ENCODE measurements at places on chromosomes 7 and 10.
A peak's percentile ranks its signal among the peaks of the same experiment; 100 is the strongest.

DNA sequence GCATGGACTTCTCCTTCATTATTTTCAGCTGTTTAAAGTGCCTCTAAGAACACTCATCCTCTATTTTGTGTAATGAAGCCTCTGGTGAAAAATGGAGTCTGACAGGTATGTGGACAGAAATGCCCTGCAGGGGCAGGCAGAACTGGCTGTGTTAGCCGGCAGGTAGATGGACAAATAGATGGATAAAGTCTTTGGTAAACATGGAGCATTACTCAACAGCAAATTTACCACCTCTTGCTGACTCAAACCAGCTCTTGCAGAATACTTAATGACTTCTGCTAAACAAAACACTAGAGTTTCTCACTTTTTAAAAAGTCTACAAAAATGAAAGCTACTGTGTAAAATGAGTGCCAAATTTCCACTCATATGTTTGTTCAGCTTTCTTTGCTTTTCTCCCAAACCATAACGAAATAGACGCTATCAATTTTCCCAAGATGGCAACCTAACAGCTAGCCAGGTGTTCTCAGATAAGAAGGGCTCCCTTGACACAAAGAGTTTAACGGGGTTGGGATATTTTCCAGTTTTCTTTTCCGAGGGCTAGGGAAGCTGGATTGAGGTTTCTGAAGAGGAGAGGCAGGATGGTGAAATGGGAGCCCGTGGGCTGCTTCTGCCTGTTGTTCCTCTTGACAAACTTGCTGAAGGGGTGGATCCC lies 71.9 kb upstream of the HABP2 start:
- no peak for DNase-seq

DNA sequence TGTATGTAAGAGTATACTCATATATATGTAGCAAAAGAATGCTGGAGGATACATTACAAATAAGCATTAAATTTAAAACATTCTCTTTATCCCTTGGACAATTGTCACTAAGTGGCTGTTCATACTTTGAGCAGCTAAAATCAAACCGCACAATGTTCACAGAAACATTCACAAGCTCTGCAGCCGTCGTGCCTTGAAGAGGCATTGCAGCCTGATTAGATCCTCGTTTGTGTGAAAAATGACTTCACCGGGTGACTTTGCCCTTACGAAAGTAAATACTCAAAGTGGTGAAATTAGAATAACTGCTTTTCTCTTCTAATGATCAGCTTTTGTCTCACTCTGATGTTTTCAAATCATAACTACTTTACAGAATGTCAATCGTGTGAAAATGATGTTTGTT lies 319.0 kb downstream of the GFRA1 start:
- DNase-seq = no peak

DNA sequence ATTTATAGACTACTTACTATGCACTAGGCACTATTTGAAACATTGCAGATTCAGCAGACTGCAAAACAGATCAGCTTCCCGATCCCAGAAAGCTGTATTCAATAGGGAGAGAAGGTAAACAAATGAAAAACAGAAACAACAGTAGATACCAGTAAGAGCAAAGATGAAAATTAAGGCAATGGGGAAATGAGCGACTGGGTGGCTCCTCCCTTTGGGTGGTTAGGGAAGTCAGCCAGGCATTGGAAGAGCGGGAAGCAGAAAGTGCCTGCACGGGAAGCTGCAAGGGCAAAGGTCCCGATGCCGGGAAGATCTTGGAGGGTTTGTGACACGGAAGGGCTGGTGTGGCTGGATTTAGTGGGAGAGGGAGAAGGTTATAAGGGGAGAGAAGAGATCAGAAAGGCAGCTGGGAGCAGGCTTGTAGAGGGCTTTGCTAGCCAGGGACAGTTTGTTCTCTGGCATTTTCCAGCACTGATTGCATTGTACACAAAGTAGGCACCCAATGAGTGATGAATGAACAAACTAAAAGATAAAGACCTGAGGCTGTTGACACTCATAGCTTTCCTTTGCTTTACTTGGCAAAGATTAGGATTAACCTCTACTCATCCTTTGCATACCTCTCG lies 67.8 kb downstream of the NAMPT start:
- no peak for DNase-seq

DNA sequence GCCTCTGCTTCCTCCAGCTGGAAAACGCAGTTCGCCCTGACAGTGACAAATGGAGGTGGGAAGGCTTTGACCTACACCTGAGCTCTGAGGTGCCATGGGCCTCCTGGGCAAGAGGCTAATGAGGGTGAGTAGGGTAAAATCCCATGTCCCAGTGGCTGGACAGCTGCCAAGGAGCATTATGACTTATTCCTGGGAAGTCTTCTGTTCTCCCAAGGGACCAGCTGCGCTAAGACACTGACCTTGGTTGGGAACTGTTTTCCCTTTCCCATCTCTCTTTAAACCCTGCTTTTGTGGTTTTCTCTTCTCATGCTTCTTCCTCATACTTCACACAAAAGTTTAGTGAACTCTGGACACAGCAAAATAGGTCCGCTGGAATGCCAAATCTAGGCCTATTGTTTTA lies 72.6 kb downstream of the COPG2 start:
- no peak for DNase-seq

DNA sequence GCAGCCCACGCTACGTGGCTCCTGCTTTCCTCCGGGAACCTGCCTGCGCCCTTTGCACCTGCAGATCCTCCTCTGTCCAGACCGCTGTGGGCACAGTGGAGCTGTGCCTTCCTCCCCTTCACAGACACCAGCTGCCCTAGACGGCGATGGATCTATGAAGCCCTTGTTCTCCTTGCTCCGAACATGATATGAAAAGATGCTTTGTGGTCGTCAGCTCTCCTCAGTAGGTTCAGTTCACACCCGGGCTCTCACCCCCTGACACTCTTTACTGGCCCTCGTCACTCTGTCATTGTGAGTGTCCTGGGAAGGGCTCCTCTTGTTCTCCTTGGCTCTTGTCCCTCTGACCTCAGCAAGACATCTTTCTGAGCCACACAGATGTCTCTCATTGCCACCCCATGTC lies 4.2 kb downstream of the ZNF488 start:
- no peak for DNase-seq

DNA sequence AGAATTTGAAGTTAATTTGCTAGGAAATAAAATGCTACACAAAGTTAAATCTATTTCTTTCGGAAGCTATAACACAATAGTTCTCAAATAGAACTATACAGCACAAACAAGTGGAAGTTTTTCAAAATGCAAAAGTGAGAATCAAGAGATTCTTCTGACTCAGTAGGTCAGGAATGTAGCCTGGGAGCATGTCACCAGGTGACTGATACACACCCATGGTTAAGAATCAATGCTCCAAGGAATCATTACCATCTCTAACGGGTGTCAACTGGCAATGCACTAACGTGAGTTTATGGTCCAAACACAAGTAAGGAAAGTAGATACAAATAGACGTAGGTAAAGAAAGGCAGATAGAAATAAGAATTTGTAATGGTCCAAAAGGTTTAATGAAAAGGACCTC lies 170.5 kb downstream of the SRPK2 start:
- DNase-seq = no peak

DNA sequence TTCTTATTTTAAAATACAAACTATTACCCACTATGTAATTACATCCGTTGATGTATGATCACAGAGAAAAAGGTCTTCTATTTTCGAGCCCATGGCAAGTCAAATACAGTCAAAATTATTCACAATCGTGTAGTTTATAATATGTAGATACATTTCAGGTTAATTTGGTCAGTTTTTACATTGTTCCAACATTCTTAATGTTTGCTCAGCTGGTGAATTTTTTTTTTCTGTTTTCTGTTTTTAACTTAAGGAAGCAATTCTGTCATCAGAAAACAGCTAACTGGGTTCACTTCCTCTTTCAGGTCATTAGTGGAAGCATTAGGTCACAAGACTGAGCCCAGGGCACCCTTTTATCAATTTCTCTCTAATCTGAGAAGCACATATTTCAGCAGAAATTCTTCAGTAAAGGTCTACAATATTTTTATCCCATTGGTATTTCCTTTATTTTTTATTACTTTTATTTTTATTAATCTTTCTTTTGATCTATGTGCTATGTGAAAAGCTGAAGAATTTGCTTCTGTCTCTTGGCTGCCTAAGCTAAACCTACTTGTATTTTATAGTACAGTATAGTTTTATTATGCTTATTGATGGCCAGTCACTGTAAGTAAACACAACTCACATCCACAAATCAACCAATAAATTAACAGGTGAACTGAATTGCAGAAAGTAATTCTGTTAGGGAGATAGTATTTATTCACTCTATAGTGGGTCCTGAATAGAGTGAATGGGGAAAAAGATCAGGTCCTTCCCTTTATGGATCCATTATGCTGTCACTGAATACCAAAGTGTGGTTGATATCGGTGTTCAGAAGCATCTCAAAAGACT lies 84.6 kb downstream of the ICA1 start:
- no peak for DNase-seq

GRCh38 chr7:150420242-150420641 lies 30.2 kb upstream of the GIMAP8 start:
- DNase-seq = no peak

- DNase-seq = no peak
Measured at GRCh38 chr10:83909001-83909400, 230.3 kb upstream of the GHITM start.

DNA sequence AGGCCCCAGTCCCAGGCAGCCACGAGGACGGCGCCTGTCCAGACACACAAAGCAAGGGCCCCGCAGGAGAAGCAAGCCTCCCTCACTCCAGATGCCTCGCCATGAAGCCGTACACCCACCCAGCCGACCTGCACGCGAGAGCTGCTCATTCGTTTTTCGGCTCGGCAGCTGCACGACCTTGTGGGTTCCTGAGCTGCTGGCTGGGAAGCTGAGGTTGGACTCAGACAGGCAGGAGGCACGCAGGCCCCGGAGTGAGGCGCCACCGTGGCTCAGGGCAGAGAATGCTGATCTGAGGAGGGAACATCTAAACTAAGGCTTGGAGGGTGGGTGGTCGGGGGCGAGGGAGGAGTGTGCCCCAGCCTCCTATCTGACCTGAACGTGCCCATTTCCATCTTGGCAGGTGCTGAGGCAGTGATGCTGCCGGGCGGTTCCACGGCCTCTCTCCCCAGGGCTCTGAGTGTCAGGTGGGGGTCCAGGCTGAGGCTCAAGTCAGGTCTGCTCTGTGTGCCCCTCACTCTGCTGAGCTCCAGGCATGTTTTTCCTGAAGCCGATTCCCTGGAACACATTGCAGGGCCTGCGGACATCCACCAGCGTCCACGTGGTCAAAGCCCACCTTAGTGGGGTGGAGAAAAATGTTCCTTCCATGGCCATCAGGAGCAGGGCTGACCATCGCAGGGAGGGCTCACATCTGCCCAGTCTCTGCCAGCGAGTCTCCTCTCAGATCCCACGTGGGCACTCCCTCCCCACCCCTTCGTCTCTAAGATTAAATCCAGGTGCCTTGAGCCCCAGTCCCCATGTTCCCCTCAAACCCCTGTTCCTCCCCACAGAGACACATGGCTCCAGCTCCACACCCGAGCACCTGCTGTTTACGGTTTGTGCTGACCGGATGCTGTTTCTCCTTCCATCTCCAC lies 28.1 kb upstream of the FAM20C start:
- DNase-seq = no peak

- DNase-seq = no peak
Measured at GRCh38 chr10:12834116-12834665, 167.3 kb downstream of the CCDC3 start.

- DNase-seq = peak; percentile 66
Measured at GRCh38 chr7:98251601-98252424, at the start of gene TECPR1. Gene TECPR1 (minus strand): TSS chr7:98252232. CDS start chr7:98246146, 6,086 bp downstream.

DNA sequence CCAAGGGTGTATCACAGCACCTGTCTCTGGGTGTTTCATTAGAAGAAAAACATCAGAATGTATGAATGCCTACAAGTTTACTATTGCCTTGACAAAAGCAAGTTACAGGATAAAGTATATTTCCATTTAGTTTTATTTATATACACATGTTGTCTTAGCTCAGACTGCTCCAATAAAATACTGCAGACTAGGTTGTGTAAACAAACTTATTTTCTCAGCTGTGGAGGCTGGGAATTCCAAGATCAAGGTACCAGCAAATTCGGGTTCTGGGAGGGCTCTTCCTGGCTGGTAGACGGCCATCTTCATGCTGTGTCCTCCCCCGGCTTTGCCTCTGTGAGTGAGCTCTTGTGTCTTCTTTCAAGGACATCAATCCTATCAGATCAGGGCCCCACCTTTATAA lies 77.1 kb upstream of the UNC5B start:
- no peak for DNase-seq

DNA sequence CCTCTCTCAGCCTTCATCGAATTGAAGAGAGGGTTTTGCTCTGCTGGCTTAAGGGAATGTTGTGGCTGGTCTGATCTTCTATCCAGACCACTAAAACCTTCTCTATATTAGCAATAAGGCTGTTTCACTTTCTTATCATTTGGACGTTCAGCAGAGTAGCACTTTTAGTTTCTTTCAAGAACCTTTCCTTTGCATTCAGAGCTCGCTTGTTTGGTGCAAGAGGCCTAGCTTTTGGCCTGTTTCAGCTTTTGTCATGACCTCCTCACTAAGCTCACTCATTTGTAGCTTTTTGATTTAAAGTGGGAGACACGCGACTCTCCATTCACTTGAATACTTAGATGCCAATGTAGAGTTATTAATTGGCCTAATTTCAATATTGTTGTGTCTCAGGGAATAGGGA lies 3.9 kb downstream of the MPP7 start:
- DNase-seq = no peak

- no peak for DNase-seq
Measured at GRCh38 chr7:86411814-86412213, 231.9 kb upstream of the GRM3 start.

GRCh38 chr10:5609952-5610616 lies 56.3 kb downstream of the ASB13 start:
- no peak for DNase-seq

DNA sequence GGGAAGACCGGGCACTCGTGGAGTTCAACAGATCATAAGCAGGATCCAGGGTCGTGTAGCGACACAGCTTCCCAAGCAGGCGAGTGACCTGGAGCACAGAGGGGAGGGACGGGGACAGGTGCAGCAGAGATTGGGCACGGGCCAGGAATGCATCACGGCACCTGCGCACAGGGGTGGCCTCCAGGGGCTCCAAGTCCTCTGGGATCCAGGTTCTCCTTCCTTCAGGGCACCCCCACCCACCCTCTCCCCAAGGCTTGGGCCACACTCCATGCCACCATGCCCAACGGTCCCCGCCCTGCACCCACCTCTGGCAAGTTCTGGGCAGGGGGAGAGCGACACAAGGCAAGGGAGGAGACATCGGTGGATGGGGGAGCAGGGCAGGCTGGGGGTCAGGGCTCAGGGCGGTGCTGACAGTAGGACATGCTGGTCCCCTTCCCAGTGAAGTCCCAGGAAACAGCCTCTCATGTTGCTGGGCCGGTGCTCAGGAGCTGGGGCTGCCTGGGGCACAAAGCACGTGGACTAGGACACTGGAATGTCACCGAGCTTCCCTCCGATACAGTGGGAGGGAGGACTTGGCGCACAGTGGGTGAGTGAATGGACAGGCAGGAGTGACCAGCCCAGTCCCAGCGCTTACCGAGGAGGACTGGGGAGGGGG lies 597.3 kb downstream of the PTPRN2 start:
- no peak for DNase-seq

DNA sequence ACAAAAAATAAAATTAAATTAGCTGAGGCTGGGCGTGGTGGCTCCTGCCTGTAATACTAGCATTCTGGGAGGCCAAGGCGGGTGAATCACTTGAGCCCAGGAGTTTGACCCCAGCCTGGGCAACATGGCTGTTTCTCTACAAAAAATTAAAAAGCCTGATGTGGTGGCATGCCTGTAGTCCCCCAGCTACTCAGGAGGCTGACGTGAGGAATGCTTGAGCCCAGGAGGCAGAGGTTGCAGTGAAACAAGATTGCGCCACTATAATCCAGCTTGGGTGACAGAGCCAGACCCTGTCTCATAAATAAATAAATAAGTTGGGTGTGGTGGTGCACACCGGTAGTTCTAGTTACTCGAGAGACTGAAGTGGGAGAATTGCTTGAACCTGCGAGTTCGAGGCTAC lies 65.1 kb downstream of the GNA12 start:
- no peak for DNase-seq

Data from stimulated activated CD4-positive, alpha-beta T cell treated with anti-CD3 and anti-CD28 coated beads, Interleukin-2, amount 100 ng/mL, for 4 hours (primary cell).